Keratinocyte (primary cell): ENCODE measurements at places on chromosomes 5 and 9. TPM values are rescaled to one million over a fixed set of nuclear protein-coding genes. Genes with fewer than 3 reads are reported as not detected.
A peak's percentile ranks its signal among the peaks of the same experiment; 100 is the strongest.

Gene ORM2
- polyA plus RNA-seq, result not detected in 3 replicates

DNA sequence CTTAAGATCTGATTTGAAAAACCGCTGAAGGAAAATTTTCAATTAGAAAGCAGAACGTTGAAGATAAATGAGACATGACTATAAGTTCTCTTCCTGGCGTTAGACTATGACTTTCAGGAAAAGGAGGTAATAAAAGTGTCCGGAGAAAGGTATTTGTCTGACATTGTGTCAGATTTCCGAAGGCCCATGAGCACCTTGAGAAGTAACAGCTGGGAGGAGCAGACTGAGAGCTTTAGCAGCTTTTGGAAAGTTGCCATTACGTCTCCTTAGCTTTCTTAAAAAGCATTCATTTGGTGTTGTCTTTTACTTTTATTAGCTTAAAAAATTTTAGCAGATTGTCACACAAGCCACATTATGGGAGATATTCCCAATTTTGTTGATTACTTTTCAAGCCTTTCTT, 363.5 kb downstream of the NDUFS4 start:
- DNase-seq, result no peak
- no peaks in the 10 kb centered on the region for H3K4me1 ChIP-seq
- no peak overlapping the region for H3K4me3 ChIP-seq
- no peaks in the 10 kb centered on the region for H3K36me3 ChIP-seq
- no peak overlapping the region for H3K27ac ChIP-seq

GRCh38 chr9:124770359-124771020, 621 bp downstream of the NR6A1 start:
- peak overlapping the region; percentile 86 for H3K27ac ChIP-seq
- H3K36me3 ChIP-seq, result no peaks in the 10 kb centered on the region

Gene PAEP
- polyA plus RNA-seq, result not detected in 3 replicates

DNA sequence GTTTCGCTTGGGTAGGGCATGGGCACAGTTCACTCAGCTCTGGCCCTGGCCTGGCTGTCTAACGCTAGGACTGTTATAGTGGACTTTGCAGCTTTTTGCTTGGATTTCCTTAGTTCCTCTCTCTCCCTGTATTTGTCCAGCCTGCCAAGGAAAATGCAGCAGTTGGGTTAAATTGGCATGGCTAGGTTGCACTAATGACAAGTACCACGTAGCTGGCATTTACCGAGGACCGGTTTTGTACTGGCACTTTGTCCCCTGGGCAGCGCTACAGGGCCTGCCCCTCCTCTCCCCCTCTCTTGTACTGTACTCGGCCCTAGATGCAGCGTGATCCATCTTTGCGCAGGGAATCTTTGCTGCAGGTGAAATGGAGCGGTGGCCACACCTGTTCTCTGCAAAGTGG, 2.4 kb downstream of the WDR5 start:
- H3K4me1 ChIP-seq, result peaks cover 30% of the 10 kb centered on the region
- no peak for DNase-seq
- H3K36me3 ChIP-seq, result peaks cover 21% of the 10 kb centered on the region
- no peak overlapping the region for H3K4me3 ChIP-seq
- H3K27me3 ChIP-seq, result no peaks in the 10 kb centered on the region

GRCh38 chr5:138964647-138965201, 89.6 kb upstream of the LRRTM2 start:
- no peak for DNase-seq
- no peaks in the 10 kb centered on the region for H3K4me1 ChIP-seq
- no peak overlapping the region for H3K4me3 ChIP-seq
- no peaks in the 10 kb centered on the region for H3K36me3 ChIP-seq

Gene ACTBL2
- 0.35 to 2.7 TPM (median 0.68 TPM) in 3 replicates for polyA plus RNA-seq

DNA sequence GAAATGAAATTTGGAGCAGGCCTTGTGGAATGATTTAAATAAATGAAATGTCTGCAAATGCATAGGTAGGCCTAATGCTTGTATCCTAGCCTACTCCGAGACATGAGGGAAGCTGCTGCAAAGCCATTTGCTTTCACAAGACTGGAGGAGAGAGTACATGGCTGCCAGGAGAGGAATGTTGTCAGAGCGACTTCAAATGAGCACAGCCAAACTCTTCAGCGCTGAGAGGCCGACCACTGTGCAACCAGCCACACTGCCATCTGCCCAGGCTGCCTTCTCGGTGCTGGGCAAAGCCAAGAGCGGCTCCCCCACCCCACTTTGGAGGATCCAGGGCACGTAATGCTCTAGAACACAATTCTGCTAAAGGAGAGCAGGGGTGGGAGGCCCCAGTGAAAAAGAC, 122.6 kb downstream of the RASEF start:
- no peak overlapping the region for H3K4me3 ChIP-seq
- H3K27ac ChIP-seq, result no peak overlapping the region

Gene ECPAS
- polyA plus RNA-seq, result 33.5 to 53.5 TPM (median 46.2 TPM) in 3 replicates

DNA sequence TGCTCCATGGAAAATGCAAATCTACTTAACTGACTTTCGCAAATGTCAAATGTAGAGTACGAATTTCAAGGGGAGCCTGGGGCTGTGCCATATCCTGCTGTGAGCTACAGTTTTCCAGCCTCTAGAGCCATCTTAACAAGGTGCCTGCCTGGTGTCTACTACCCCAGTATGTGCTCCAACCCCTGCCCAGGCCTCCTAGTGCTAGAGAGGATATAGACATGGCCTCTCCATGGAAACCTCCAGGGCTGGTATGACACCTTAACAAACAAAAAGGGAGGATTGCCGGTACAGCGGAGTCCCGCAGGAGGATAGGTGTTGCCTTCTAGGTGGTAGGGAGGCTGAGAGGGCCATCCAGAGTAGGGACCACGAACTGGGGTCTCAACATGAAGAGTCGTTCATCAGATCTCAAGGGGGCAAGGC, 13.6 kb upstream of the IL3 start:
- no peak overlapping the region for H3K4me3 ChIP-seq
- H3K27me3 ChIP-seq, result peaks cover 11% of the 10 kb centered on the region
- no peak for DNase-seq
- H3K27ac ChIP-seq, result no peak overlapping the region
- no peaks in the 10 kb centered on the region for H3K36me3 ChIP-seq
- no peaks in the 10 kb centered on the region for H3K4me1 ChIP-seq

Gene SYK
- 1.4 to 2.0 TPM (median 1.8 TPM) in 3 replicates for polyA plus RNA-seq

DNA sequence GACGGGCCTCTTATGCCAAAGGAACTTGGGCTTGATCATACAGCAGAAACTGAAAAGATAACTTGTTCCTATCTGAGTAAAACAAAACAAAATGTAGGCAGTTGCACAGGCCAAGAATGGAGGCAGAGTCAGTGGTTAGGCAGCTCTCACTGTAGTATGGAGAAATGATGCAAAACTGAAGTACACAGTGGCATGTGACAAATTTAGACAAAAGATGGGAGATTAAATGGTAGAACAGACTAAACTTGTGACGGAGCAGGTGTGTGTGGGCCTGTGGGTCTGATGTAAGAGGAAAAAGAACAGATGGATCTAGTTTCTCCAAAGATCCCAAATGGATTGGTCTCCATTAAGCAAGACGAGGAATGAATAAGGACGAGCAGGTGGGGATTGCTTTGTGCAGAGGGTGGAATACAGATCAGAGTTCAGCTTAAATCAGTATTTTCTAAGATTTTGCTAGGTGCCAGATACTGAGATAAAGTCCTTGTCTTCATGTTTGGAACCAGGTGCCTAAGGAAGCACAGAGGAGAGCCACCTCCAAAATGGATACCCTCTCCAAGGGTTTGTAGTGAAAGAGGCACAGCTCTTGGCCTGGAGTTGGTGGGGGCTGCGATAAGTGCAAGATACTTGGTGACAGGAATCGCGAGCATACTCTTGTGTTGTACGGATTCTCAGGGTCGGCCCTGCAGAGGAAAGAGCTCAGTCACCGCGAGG, 722 bp upstream of the DCP2 start:
- no peak for DNase-seq
- peaks cover 12% of the 10 kb centered on the region for H3K4me1 ChIP-seq
- no peaks in the 10 kb centered on the region for H3K36me3 ChIP-seq
- no peaks in the 10 kb centered on the region for H3K27me3 ChIP-seq
- peak overlapping the region; percentile 79 for H3K27ac ChIP-seq
- peak overlapping the region; percentile 94 for H3K4me3 ChIP-seq

DNA sequence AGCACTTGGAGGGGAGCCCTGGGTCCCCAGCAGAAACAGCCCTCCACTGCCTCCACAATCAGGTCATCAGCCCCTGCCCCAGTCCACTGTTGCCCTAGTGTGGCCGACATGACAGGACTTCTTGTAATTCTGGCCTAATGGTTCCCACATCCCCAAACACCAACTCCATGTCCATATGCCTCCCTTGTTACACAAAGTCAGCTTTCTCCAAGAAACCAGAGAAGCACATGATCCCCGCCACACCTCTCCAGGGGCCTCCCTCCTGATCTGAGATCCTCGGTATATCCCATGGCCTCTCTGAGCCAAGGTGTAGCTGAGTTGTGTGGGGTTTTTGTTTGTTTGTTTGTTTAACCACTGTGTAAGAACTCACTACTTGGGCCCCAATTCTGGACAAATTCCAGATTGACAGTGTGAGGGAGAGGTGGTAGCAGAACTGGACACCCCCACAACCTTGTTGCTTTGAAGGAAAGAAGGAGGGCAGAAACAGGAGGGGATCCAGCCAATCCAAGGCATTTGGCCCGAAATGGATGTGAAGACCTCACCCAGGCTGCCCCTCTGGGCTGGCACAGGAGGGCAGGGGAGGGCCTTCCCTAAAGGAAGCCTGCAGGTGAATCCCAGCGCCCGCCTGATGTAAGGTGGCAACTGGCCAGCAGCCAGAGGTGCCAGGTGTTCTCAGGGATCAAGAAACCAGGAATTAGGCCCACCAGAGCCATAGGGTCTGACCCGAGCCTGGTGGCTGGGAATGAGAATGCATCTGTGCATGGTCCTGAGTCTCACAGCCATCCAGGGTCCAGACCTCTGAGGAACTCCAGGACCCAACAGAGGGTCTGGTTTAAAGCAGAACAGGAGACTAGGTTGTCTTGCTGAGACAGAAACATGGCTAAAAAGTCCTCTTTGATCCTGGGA, 13.4 kb downstream of the IRF1 start:
- no peak overlapping the region for H3K4me3 ChIP-seq
- no peak for DNase-seq
- H3K4me1 ChIP-seq, result peaks cover 16% of the 10 kb centered on the region
- H3K27ac ChIP-seq, result no peak overlapping the region
- no peaks in the 10 kb centered on the region for H3K36me3 ChIP-seq

DNA sequence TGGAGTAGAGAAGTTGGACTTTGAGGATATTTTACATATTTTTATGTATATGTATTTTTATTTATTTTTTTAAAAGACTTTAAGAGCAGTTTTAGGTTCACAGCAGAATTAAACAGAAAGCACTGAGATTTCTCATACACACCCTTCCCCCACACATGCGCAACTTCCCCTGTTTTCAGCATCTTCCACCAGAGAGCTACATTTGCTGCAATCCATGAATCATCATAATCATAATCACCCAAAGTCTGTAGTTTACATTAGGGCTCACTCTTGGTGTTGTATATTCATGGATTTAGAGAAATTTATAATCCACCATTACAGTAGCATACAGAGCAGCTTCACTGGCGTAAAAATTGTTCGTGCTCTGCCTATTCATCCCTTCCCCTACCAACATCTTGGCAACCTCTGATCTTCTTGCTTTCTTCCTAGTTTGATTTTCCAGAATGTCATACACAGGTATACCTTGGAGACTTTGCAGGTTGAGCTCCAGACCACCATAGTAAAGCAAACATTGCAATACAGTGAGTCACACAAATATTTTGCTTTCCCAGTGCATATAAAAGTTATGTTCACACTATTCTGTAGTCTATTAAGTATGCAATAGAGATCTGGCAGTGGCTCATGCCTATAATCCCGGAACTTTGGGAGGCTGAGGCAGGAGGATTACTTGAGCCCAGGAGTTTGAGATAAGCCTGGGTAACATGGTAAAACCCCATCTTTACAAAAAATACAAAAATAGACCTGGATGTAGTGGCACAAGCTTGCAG, 9.6 kb upstream of the CCDC171 start:
- H3K4me1 ChIP-seq, result no peaks in the 10 kb centered on the region
- H3K36me3 ChIP-seq, result no peaks in the 10 kb centered on the region
- DNase-seq, result no peak
- no peaks in the 10 kb centered on the region for H3K27me3 ChIP-seq

DNA sequence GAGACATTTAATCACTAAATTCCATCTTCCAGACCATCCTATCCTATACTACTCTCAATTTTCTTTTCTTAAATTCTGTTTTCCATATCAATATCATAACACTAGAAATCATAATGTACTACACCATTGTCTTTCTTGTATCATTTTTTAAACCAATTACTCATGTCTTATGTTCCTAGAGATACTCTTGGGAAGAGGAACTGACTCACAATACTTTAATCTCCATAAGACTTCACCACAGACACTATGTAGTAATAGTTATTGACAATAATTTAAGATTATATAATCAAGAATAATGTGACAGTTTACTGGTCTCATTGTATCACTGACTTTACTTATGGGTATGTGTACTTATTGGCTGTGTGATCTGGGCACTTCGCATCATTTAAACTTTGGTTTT, 43.8 kb downstream of the PCDHGC5 start:
- peaks cover 13% of the 10 kb centered on the region for H3K4me1 ChIP-seq
- H3K36me3 ChIP-seq, result peaks cover 18% of the 10 kb centered on the region
- DNase-seq, result no peak

- DNase-seq, result no peak
- no peak overlapping the region for H3K4me3 ChIP-seq
- H3K4me1 ChIP-seq, result no peaks in the 10 kb centered on the region
- H3K27me3 ChIP-seq, result no peaks in the 10 kb centered on the region
Observed at GRCh38 chr5:156824800-156825199, 25.3 kb upstream of the PPP1R2B start.

GRCh38 chr9:107154291-107154690, 128.8 kb upstream of the RAD23B start:
- no peaks in the 10 kb centered on the region for H3K36me3 ChIP-seq
- no peak for DNase-seq
- peaks cover 4% of the 10 kb centered on the region for H3K27me3 ChIP-seq

DNA sequence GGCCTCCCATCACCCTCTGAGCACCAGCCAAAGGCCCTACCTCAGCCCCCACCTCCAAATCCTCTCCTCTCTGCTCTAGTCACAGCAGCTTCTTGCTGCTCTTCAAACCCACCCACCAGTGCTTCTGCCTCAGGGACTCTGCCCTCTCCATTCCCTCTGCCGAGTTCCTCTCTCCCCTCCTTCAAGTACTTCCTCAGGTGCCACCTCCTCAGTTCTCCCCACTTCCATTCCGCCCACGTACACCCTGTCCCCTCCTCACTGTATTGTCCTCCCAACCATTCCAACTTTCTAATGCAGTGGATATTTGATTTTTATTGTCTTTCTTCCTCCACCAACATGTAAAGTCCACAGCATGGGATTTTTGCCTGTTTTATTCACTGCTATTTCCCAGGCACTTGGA, 43.2 kb downstream of the C5orf15 start:
- H3K4me1 ChIP-seq, result no peaks in the 10 kb centered on the region
- peaks cover 14% of the 10 kb centered on the region for H3K27me3 ChIP-seq
- no peaks in the 10 kb centered on the region for H3K36me3 ChIP-seq
- DNase-seq, result no peak

- peaks cover 10% of the 10 kb centered on the region for H3K4me1 ChIP-seq
- H3K27me3 ChIP-seq, result no peaks in the 10 kb centered on the region
- no peaks in the 10 kb centered on the region for H3K36me3 ChIP-seq
- H3K27ac ChIP-seq, result no peak overlapping the region
- H3K4me3 ChIP-seq, result no peak overlapping the region
Observed at GRCh38 chr5:73095564-73096238, 24.7 kb upstream of the TMEM171 start.

- H3K36me3 ChIP-seq, result peaks cover 4% of the 10 kb centered on the region
- DNase-seq, result no peak
- H3K4me3 ChIP-seq, result peak overlapping the region; percentile 80
- peak overlapping the region; percentile 88 for H3K27ac ChIP-seq
- no peaks in the 10 kb centered on the region for H3K27me3 ChIP-seq
Observed at GRCh38 chr5:154860123-154860522, 1.7 kb downstream of the CNOT8 start.

Gene SPATA31A3
- not detected in 3 replicates for polyA plus RNA-seq

- H3K27ac ChIP-seq, result peak overlapping the region; percentile 51
- no peaks in the 10 kb centered on the region for H3K27me3 ChIP-seq
- H3K4me1 ChIP-seq, result peaks cover 4% of the 10 kb centered on the region
- DNase-seq, result peak; percentile 64
- no peaks in the 10 kb centered on the region for H3K36me3 ChIP-seq
- no peak overlapping the region for H3K4me3 ChIP-seq
Observed at GRCh38 chr9:73125651-73126050, 26.0 kb upstream of the ANXA1 start.
